Right lobe of liver (tissue), 6 donors: ENCODE measurements at places on chromosomes 11 and 22.

DNA sequence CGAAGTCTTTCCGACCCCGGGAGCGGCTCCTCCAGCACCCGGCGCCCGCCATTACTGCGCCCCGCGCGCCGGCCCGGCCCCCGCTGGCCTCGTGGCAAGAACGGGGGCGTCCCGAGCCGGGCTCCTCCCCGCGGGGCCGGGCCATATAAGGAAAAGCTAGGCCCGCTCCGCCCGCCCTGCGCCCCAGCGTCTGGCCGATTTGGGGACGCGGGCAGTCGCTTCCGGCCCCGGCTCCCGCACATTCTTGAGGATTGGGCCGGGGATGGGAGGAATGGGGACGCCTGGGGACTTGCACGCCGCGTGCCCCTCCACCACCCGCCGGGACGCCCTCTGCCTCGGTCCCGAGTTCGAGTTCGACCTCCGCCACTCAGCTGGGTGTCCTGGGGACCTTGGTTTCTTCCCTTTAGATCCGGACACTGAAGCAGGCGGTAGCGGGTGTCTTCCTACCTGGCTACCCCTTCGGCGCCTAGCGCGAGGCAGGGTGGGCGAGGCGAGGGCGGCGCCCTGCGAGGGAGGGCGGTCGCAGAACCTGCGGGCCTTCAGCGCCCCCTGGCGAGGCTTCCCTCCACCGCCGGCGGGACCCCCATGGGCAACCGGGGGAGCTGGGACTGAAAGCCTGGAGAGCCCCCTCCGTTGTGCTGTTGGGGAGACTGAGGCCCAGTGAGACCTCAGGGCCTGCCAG, 3.8 kb downstream of the SMTN start:
- H3K27me3 ChIP-seq, result no peaks in the 10 kb centered on the region
- H3K27ac ChIP-seq, result peak overlapping the region; percentile 83
- peak overlapping the region; percentile 78 for H3K4me3 ChIP-seq
- H3K4me1 ChIP-seq, result no peaks in the 10 kb centered on the region
- peak; percentile 90 for DNase-seq

DNA sequence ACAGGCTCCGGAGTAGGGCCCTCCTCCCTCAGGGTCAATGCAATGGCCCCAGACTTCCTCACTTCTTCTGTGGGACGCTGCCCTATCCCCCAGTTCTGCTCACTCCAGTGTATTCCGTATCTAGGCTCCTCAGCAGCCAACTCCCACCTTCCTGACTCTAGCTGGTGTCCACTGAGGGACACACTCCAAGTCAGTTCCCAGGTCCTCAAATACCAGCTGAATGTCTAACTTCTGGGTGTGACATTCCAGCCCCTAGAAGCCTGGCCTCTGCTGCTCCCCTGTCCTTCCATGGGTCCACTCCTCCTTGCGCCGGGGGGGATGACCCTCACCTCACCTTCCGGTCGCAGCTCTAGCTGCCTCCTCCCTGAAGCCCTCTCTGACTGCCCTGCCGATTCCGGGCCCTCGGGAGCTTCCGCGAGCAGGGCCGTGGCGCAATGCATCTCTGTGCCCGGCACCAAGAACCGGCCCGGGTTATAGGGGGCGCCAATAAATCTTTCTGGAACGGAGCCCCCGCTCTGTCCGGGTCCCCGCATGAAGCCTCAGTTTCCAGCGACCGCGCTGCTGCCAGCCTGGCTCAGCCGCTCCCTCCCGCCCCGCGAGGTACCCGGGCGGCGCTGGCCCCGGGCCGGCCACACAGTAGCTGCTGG, 15.4 kb downstream of the BAD start:
- peak overlapping the region; percentile 92 for H3K27ac ChIP-seq
- H3K4me3 ChIP-seq, result peak overlapping the region; percentile 94
- no peaks in the 10 kb centered on the region for H3K36me3 ChIP-seq
- peak; percentile 71 for DNase-seq
- peaks cover 28% of the 10 kb centered on the region for H3K4me1 ChIP-seq

- no peak for DNase-seq
- H3K4me3 ChIP-seq, result no peak overlapping the region
- no peaks in the 10 kb centered on the region for H3K27me3 ChIP-seq
- no peak overlapping the region for H3K27ac ChIP-seq
- no peaks in the 10 kb centered on the region for H3K4me1 ChIP-seq
- H3K36me3 ChIP-seq, result no peaks in the 10 kb centered on the region
Observed at GRCh38 chr11:17607083-17607429, 60.0 kb downstream of the OTOG start.

GRCh38 chr22:22201185-22201929, 43.2 kb upstream of the VPREB1 start:
- peaks cover 3% of the 10 kb centered on the region for H3K27me3 ChIP-seq
- no peak overlapping the region for H3K4me3 ChIP-seq
- DNase-seq, result no peak
- no peak overlapping the region for H3K27ac ChIP-seq
- H3K36me3 ChIP-seq, result no peaks in the 10 kb centered on the region

- H3K4me1 ChIP-seq, result no peaks in the 10 kb centered on the region
- H3K27me3 ChIP-seq, result no peaks in the 10 kb centered on the region
- no peak overlapping the region for H3K4me3 ChIP-seq
- no peak overlapping the region for H3K27ac ChIP-seq
Observed at GRCh38 chr11:86219311-86220193, 25.0 kb upstream of the EED start.

GRCh38 chr22:43385770-43386641, 25.8 kb upstream of the MPPED1 start:
- no peak overlapping the region for H3K27ac ChIP-seq
- H3K4me1 ChIP-seq, result no peaks in the 10 kb centered on the region
- no peaks in the 10 kb centered on the region for H3K27me3 ChIP-seq

DNA sequence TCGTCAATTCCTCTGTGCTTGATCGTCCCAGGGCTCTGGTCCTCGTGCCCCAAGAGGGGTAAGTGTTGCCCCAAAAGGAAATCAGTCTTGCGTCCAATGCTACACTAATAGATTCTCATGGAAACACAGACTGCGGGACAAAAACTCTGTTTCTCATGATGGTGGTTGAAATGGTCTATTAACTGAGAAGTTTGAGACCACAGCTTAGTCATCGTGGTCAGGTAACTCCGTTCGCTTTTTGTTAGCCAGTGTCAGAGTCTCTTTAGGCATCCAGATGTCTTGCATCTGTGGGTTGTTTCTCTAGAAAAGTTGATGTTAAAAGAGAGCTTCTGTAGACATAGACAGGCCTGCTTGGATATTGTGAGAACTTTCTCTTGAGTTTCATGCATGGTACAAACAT, 104.6 kb upstream of the SORL1-AS1 start:
- H3K27ac ChIP-seq, result no peak overlapping the region
- peaks cover 12% of the 10 kb centered on the region for H3K36me3 ChIP-seq
- no peaks in the 10 kb centered on the region for H3K27me3 ChIP-seq
- no peak for DNase-seq

DNA sequence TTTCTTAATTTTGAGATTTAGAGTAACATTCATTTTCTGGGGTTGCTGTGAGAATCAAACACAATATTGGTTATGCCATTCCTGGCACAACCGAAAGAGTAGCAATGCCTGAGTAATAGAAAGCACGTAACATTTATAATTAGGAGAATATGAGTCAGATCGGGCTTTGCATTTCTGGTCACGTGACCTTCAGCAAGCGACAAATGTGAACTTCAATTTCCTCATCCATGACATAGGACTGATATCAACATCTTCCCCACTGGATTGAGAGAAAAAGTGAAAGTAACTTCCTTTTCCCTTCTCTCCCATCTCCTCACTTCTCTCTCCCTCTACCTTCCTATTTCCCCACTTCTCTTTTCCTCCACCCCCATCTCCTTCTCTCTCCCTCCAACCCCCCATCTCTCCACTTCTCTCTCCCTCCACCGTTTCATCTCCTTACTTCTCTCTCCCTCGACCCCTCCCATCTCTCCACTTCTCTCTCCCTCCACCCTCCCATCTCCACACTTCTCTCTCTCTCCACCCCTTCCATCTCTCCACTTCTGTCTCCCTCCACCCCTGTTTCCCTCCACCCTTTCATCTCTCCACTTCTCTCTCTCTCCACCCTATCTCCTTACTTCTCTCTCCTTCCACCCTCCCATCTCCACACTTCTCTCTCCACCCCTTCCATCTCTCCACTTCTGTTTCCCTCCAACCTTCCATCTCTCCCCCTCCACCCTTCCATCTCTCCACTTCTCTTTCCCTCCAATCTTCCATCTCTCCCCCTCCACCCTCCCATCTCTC, 33.5 kb upstream of the CAT start:
- no peaks in the 10 kb centered on the region for H3K4me1 ChIP-seq
- DNase-seq, result no peak
- H3K27me3 ChIP-seq, result no peaks in the 10 kb centered on the region
- no peaks in the 10 kb centered on the region for H3K36me3 ChIP-seq

DNA sequence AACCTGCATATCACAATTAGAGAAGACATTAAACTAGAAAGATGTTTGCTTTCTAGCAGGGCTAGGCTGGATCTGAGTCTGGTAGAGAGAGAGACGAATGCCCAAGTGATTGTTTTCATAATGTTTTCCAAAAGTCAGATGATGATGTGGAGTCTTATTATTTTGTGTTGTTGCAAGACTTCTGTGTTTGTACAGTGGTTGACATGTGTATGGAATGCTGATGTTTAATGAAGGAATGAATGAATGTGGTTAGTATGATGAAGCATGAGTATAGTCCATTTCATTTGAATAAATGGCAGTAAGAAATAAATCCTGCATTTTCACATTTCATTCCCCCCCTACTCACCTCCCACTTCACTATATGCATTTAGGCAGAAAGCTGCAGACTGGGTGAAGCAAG, 69.6 kb downstream of the PPP2R1B start:
- H3K27ac ChIP-seq, result no peak overlapping the region
- H3K36me3 ChIP-seq, result no peaks in the 10 kb centered on the region
- no peak overlapping the region for H3K4me3 ChIP-seq

DNA sequence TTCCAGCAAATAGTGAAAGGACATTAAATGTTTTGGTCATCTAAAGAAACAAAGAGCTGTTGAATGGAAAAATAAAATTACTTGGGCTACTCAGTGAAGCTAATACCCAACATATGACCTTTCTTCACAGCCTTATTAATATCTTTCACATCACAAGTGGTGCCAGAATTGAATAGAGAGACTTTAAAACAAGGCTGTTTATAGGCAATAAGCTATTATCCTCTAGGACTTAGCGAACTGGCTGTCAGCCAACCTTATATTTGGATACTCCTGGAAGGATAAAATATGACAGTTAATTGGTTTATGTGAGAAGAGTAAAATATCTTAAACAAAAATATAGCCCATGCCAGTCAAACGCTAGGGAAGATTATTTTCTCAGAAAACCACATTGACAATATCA, 225.5 kb upstream of the BLID start:
- H3K4me1 ChIP-seq, result no peaks in the 10 kb centered on the region
- H3K36me3 ChIP-seq, result no peaks in the 10 kb centered on the region
- H3K27ac ChIP-seq, result no peak overlapping the region
- no peaks in the 10 kb centered on the region for H3K27me3 ChIP-seq
- no peak for DNase-seq

- no peak overlapping the region for H3K4me3 ChIP-seq
- H3K27ac ChIP-seq, result no peak overlapping the region
- no peaks in the 10 kb centered on the region for H3K4me1 ChIP-seq
- H3K27me3 ChIP-seq, result no peaks in the 10 kb centered on the region
Observed at GRCh38 chr22:46622081-46622521, 1.9 kb downstream of the GRAMD4 start.

GRCh38 chr22:31281733-31282132, 10.6 kb downstream of the PIK3IP1 start:
- DNase-seq, result no peak
- no peaks in the 10 kb centered on the region for H3K27me3 ChIP-seq

DNA sequence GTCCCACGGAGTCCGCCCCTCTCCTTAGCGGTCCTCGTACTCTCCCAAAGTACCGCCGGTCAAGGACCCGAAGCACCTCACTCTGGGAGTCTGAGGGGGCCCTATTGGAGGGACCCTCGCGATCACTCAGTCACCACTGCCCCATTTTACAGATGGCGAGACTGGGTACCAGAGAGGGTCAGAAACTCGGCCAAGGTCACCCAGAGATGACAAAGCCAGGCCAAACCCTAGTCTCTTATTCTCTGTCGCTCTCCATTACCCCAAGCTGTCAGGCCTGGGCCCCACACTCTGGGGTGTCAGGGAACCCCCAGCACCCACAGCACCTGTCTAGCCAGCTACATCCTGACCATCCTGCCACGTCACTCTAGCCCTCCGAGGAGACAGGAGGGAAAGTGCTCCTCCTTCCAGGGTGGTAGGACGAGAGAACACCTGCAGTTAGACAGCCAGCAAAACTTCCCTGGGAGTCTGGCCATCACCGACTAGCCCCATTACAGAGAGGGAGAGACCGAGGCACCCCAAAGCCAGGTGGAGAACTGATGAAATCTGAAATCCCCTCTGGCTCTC, 1.4 kb upstream of the KCNJ4 start:
- no peak overlapping the region for H3K27ac ChIP-seq
- no peak overlapping the region for H3K4me3 ChIP-seq
- no peak for DNase-seq
- peaks cover 7% of the 10 kb centered on the region for H3K27me3 ChIP-seq
- no peaks in the 10 kb centered on the region for H3K4me1 ChIP-seq

- DNase-seq, result no peak
- no peaks in the 10 kb centered on the region for H3K4me1 ChIP-seq
- no peaks in the 10 kb centered on the region for H3K27me3 ChIP-seq
- H3K36me3 ChIP-seq, result no peaks in the 10 kb centered on the region
- peak overlapping the region; percentile 78 for H3K27ac ChIP-seq
- peak overlapping the region; percentile 80 for H3K4me3 ChIP-seq
Observed at GRCh38 chr11:65817312-65817834, 16.4 kb upstream of the SNX32 start.

DNA sequence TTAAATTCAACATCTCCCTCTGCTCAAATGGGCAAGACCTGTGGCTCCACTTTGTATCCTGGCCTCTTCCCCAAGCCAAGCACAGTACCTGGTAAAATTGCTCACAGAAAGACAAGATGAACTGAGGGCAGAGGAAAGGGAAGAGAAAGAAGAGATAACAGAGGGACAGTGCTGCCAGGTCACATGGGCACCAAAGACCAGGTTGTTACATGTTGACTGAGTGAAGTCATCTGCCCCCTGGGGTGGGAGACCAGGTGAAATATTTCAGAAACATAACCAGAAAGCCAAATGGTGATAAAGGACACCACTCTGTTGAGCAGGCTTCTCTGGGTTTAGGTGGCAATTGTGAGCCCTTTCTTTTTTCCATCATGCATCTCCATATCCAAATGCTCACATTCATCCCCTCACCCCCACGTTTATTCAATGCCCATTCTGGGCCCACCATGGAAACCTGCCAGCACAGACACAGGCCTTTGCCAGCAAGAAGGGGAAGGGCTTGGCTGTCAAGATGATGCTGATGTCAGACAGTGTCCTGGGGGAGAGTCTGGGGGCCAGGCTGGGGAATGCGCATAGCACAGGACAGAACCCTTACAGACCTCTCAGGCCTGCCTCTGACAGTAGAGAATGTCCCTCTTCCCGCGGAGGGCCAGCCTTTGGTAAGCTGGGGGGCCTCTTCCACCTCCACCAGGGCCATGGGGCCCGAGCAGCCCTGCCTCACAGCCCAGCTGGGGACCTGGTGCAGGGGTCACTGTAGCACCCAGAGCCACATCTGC, 51.6 kb downstream of the DGCR2 start:
- H3K27ac ChIP-seq, result peak overlapping the region; percentile 59
- no peaks in the 10 kb centered on the region for H3K4me1 ChIP-seq
- DNase-seq, result no peak
- no peak overlapping the region for H3K4me3 ChIP-seq
- H3K27me3 ChIP-seq, result no peaks in the 10 kb centered on the region
- peaks cover 26% of the 10 kb centered on the region for H3K36me3 ChIP-seq

- H3K27ac ChIP-seq, result no peak overlapping the region
- H3K27me3 ChIP-seq, result no peaks in the 10 kb centered on the region
- no peak overlapping the region for H3K4me3 ChIP-seq
- no peaks in the 10 kb centered on the region for H3K36me3 ChIP-seq
- H3K4me1 ChIP-seq, result peaks cover 23% of the 10 kb centered on the region
Observed at GRCh38 chr11:67006029-67006884, 16.7 kb upstream of the SYT12 start.
